Naive B cell (primary cell): ENCODE measurements at places on chromosomes 2 and 18. TPM values are rescaled to one million over a fixed set of nuclear protein-coding genes. Genes with fewer than 3 reads are reported as not detected.

DNA sequence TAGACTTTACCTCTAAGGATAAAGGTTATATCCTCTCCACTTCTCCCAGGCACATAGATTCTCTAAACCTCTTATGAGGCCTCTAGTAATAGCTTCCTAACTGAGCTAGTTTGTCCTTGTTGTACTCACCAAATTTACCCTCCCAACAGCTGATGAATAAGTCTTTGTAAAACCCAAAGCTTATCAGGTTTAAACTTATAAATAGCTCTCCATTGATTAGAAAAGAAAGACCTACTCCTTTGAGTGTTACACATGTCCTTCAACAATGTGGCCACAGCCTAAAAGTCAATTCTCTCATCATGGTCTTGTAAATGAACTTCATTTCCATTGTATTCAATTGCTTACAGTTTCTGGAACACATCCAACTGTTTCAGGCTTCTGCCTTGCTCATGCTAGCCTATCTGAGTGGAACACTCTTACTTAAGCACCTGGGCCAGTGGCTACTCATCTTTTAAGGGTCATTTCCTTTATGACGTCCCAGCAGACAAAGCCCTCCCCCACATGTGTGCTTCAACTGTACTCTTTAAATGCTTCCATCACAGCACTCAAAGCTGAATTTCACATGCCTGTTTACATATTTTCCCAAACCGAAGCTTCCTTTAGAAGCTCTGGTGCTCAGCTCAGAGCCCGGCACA is 131.6 kb downstream of the CDH2 start:
- no peak overlapping the region for H3K27ac ChIP-seq
- DNase-seq: no peak
- no peaks in the 10 kb centered on the region for H3K4me1 ChIP-seq
- H3K27me3 ChIP-seq: no peaks in the 10 kb centered on the region
- no peaks in the 10 kb centered on the region for H3K36me3 ChIP-seq
- H3K4me3 ChIP-seq: no peak overlapping the region

SERPINB11 gene
- not detected for polyA plus RNA-seq

GRCh38 chr18:62446511-62446910 is 76.3 kb upstream of the ZCCHC2 start:
- H3K4me1 ChIP-seq: no peaks in the 10 kb centered on the region
- no peaks in the 10 kb centered on the region for H3K36me3 ChIP-seq
- peaks cover 15% of the 10 kb centered on the region for H3K27me3 ChIP-seq
- H3K4me3 ChIP-seq: no peak overlapping the region

LBX2 gene
- not detected for polyA plus RNA-seq

DNA sequence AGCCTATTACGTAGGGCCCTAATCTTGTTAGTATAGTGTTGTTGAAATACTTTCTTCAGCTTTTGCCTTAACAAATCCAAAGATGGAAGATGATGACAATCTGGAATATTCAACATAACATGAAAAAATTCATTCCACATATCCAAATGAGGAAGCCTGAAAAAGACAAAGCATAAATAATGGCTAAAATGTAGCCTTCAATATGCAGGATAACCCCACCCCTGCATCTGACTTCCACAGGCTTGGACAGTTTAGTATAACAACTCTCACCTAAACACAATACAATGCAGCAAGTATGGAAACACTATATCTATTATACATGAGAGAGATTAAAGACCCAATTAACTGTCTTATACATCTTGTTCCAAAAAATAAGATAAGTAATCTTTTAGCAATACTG is 39.9 kb downstream of the BUB1 start:
- H3K27ac ChIP-seq: no peak overlapping the region
- no peak overlapping the region for H3K4me3 ChIP-seq
- H3K27me3 ChIP-seq: no peaks in the 10 kb centered on the region
- DNase-seq: no peak

DNA sequence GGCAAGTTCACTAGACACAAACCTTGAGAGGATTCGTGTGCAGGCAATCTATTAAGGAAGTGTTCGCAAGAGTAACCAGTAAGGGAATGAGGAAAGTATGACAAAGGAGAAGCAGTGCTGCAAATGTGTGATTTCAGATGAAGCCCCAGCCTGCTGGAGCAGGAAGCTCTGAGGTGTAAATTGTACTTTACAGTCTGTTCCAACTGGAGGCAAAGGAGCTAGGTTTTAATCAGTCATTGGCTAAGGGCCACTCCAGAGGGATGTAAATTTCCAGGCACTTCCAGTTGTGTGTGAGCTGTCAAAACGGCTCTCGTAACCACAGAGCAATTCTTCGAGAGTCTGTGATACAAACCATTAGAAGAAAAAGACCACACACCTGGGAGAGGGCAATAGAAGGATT is 359.5 kb upstream of the FAM98A start:
- no peaks in the 10 kb centered on the region for H3K36me3 ChIP-seq
- no peaks in the 10 kb centered on the region for H3K4me1 ChIP-seq
- H3K27ac ChIP-seq: no peak overlapping the region
- DNase-seq: no peak
